ENCODE measurements at places on chromosomes 13 and 19.

- DNase-seq, result no peak
Observed at GRCh38 chr13:112172641-112173251, 105.8 kb downstream of the SOX1 start.

GRCh38 chr19:38360839-38361631, 13.3 kb upstream of the PSMD8 start:
- no peak for DNase-seq

DNA sequence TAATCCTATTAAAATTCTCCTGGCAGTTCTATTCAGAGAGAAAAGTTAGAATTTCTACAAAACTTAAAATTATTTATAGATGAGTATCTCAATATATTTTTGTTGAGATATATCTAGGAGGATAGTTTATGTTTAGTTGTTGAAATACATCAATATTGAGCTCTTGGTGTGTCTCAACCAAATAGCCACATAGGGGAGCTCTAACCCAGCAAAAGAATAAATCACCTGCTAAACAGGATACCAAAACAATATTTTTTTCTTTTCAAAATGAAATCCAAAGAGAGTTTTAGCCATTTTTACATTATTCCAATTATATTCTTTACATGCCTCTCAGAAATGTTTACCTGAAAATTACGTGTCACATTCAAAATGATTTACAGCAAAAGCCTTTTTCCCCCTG, 954.7 kb downstream of the SLITRK6 start:
- no peak for DNase-seq

GRCh38 chr13:84455143-84455905, 573.0 kb upstream of the SLITRK1 start:
- no peak for DNase-seq

DNA sequence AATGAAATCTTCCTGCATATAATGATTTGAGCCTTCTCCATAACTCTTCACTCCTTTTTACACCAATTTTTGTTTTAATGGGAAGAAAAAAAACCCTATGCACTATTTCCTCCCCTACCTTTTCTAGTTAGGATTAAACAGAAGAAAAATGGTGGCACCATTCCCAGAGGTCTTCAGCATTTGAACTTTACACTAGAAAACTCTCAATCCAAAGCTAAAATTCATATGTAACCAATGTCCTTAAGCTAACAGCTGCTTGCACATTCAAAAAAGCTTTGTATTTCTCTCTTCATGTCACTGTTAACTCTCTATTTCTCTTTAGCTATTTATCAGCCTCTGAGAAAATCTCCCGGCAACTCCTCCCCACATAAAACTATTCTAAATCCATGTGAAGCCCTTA, 90.3 kb upstream of the UBL3 start:
- no peak for DNase-seq

DNA sequence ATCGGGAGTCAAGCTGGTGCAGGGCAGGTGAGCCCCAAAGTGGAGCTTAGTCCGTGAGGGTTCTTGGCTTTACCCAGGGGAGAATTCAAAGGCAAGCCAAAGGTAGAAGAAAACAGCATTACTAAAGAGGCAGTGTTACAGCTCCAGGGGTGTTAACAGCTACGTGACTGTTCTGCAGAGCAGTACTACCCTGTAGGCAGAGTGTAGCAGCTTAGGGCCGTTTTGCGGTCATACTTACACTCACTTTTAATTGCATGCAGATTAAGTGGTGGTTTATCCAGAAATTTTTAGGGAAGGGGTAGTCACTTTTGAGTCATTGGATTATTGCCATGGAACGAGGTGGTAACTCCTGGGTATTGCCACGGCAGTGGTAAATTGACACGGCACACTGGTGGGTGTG, 482.2 kb downstream of the SLITRK5 start:
- DNase-seq, result no peak

GRCh38 chr13:41837629-41838028, 123.3 kb downstream of the VWA8 start:
- no peak for DNase-seq

GRCh38 chr19:27691991-27692390, 1521.0 kb downstream of the UQCRFS1 start:
- no peak for DNase-seq

GRCh38 chr13:84609716-84610115, 727.4 kb upstream of the SLITRK1 start:
- DNase-seq, result no peak

DNA sequence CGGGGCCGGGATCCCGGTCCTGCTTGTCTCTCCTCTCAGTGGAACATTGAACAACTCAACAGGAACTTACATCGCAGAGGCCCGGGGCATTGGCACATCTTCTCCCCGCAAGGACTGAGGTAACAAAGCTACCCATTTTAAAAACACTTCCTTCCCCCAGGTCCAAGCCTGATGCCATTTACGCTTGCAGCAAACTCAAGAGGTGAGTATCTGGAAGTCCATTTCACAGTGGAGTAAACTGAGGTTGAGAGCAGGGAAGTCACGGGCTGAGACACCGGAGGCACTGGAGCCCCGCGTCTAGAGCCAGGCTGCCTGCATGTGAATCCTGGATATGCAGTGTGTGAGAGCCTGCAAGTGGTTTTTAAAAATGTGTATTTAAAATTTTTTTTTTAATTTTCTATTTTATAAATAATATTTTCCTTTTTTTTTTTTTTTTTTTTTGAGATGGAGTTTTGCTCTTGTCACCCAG, 492 bp upstream of the PGLYRP1 start:
- no peak for DNase-seq

DNA sequence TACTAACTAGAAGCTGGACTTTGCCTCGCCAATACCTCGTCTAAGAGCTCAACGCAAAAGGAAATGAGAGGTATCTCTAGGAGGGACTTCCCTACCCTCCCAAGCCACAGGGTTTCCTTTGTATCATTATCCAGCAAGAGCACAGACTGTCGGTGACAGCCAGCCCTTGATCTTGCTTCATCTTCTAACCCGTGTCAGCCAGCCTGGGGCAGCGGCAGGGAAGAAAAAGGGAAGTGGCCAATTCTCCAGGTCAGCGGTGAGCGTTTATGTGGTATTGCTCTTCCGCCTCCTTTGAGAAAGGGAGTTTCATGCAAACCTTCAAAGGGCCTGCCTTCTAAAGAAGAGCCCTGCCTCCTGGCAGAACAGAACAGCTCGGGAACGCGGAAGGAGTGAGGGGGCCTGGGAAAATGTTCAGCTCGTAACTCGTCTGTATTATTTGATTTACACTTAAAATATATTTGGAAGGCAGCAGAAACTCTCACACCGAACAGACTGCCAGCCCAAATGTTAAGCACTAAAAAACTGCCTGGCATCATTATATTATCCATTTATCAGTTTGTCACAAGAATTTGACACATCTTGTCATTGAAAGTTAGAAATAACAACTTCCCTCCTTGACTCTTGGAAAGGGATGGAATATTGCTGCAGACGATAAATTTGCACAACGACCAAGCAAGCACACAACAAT, 41.8 kb downstream of the EFNB2 start:
- no peak for DNase-seq

DNA sequence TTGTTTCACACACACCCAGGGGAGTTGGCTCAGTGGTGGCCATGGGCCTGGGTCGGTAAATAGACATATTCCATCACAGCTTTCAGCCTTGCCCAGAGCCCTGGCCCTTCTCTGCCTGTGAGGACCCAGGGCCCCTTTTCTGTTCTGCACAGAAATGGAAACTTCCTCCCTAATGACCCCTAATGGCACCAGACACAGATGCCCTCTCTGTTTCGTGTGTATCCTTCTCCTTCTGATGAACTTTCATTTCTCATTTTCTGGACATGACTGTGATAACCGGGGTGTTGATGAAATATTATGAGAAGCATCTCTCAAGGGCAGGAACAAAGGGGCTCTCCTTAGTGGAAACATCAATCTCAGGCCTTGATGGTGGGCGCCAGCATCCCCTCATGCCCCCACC, 12.8 kb downstream of the LILRA1 start:
- no peak for DNase-seq

DNA sequence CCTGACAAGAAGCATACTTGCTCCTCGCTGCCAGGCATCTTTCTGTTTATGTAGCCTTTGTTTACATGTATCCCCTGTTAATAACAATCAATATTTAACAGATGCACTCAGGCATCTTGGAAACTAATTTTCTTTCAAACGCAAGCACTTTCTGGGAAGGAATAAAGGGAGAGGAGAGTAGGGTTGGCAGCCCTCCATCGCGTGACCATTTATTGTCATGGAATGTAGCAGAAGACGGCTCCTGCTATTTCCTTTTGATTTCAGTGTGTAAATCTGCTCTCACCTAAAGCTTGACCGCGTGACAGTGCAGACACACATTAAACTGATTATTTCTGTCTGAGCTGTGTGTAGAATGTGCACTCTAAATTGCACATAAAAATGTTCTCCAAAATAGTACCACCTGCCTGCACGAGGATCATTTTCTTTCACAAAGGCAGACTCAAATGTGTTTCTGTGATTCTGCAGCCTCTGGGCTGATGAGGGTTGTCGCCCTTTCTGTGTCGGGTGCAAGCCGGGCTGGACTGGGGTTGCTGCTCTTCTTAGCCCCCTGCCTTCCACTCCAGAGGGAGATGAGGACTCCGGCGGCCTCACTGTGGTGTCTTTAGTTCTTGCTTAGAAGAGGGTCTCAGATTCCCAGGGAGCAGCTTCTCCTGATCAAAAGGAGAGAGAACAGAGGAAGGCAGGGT, 223.5 kb upstream of the MAB21L1 start:
- DNase-seq, result no peak

DNA sequence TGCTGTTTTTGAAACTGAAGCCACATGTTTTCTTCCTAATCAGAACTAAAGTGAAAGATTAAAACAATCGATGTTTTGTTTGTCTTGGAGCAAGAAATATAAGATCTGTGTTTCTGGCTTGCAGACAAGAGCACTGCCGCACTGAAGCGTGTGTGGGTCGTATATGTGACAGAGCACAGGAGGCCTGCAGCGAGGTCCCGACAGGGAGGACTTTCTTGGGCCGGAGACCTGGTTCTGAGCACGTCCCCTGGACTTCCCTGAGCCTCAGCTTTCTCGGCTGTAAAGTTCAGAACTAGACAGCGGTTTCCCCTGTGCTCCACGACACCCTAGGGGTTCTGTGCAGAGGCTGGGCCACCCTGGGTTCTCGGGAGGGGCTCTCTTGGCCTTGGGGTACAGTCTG, 60.5 kb downstream of the GADD45B start:
- no peak for DNase-seq

- DNase-seq, result no peak
Observed at GRCh38 chr19:55358943-55359908, 3.8 kb downstream of the GARIN5B start.

GRCh38 chr19:43380771-43381386, 27.4 kb downstream of the CD177 start:
- DNase-seq, result no peak

DNA sequence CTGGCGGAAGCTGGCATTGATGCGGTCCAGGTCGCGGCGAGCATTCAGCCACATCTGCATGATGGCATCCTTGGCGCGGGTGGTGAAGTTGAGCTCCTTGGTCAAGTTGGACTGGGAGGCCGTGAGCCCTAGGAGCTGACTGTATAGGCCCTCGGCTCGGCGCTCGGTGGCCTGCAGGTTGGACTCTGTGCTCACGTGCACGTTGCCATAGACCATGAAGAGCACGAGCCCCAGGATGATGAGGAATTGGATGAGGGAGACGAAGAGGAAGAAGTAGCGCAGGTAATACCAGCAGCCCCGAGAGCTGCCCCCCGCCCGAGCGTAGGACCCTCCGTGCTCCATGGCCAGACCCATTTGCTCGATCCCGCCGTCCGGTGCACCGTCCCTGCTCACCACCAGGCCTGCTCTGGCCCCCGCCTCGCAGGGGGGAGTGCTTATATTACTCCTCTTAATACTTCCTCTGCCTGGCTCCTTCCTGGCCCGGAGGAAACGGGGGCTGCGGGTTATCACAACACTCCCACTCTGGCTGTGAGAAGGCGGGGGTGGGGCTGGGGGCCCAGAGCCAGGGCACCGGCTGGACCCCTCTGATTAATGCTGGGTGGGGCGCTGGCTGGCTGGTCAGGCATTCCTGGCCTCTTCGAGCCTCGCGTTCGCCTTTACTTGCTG, at the start of gene PLVAP:
Gene PLVAP (minus strand): TSS at position 408 of the 666 bp plus-strand sequence. CDS start 54 bp downstream, at position 354.
- DNase-seq, result no peak

- no peak for DNase-seq
Observed at GRCh38 chr13:84528408-84529070, 646.3 kb upstream of the SLITRK1 start.

- DNase-seq, result no peak
Observed at GRCh38 chr13:114064450-114065140, 67.8 kb downstream of the RASA3 start.

DNA sequence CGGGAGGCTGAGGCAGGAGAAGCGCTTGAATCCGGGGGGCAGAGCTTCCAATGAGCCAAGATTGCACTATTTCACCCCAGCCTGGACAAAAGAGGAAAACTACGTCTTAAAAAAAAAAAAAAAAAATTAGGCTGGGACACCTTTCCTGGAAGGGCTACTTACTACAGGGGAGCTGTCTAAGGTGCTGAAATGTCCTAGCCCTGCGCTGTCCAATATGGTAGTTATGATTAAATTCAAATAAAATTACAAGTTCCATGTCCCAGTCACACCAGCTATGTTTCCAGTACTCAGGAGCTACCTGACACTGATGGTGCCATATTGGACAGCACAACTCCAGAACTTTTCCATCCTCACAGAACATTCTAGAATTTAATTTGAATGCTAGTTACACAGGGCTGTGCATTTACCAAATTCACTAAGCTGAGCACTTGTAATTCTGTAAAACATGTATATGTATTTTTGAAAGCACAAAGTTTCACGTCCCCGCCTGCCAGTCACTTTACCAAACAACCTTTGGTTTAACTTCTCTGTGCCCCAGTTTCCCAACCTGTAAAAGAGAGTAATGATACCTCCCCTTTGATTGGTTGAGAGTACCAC, 9.2 kb upstream of the ZSCAN22 start:
- no peak for DNase-seq

- no peak for DNase-seq
Observed at GRCh38 chr13:44022196-44022595, 142.5 kb downstream of the LACC1 start.

GRCh38 chr13:19056355-19056880, 125.2 kb downstream of the TUBA3C start:
- DNase-seq, result no peak

GRCh38 chr19:13003081-13003480, 7.8 kb downstream of the NFIX start:
- DNase-seq, result no peak

GRCh38 chr13:28329395-28330158, 165.4 kb downstream of the FLT1 start:
- no peak for DNase-seq

GRCh38 chr13:97953376-97953970, at the start of gene IPO5:
TSS of gene IPO5 (plus strand) at chr13:97953675. CDS start at chr13:97976697, 23,022 bp downstream.
- no peak for DNase-seq

GRCh38 chr13:42393573-42394360, 121.8 kb downstream of the AKAP11 start:
- no peak for DNase-seq

DNA sequence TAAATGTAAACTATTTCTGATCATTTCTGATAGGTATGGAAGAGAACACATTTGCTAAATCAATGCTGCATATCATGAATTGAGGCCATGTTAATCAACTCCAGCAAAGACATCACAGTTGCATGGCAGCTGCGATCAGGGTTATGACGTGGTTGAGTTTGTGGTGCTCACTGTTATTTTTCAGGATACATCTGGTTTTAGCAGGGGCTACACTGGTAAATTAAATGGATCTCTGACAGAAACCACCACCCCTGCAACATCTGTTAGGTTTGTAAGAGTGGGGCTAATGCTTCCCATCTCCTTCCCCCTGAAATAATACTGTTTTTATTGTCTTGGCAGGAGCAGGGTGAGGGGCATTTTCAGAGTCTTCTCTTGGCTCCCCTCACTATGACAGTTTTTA, 444.4 kb upstream of the ZNF507 start:
- no peak for DNase-seq
